ENCODE measurements at places on chromosomes 6 and 20.

- DNase-seq, result no peak
Observed at GRCh38 chr6:139175389-139175948, 40.6 kb downstream of the HECA start.

- DNase-seq, result no peak
Observed at GRCh38 chr20:4341804-4342485, 326.6 kb upstream of the RNF24 start.

DNA sequence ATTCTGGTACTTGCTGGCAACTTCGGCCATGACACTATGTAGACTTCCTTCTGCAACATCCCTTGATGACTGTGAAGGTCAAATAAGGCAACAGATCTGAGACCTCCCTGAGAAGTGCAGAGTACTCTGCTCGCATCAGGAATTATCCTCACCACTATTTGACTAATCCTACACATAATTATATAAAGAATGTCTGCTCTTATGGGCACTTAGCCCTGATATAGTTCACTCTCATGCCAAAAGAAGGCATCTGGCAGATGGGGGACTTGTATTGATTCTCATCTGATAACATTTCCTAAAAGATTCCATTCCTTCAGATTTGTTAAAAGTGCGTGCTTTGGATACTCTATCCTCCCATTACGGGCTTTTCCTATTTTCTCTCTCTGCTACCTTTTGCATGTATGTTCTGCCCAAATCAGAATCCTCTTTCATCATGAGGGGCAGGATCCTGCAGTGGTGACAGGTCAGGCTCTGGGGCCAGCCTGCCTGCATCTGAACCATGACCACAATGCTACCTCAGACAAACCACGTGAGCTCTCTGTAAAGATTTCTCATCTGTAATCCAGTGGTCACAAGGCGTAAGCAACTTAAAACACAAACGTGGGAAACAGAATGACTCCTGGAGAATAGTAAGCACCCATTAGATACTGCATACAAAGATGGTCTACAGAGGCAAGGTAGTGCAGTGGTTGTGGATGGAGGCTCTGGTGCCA is 134.0 kb downstream of the GJA10 start:
- no peak for DNase-seq

DNA sequence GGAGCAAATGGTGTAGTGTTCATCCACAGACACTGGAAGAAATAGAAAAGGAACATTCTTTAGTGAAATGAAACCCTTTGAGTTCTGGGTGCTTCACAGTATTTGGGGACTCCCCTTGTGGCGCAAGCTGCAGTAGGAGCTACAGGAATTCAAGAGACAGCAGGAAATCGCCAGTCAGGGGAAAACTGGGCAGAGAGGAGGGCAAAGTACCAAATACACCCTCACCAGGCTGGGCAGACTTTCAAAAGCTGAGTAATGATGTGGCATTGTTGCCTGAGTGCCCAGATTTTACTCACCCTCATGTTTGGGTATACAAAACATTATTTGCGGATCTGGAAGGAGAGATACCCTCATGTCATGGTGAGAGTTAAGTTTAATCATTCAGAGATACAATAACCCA is 97.9 kb downstream of the SOD2 start:
- DNase-seq, result no peak

DNA sequence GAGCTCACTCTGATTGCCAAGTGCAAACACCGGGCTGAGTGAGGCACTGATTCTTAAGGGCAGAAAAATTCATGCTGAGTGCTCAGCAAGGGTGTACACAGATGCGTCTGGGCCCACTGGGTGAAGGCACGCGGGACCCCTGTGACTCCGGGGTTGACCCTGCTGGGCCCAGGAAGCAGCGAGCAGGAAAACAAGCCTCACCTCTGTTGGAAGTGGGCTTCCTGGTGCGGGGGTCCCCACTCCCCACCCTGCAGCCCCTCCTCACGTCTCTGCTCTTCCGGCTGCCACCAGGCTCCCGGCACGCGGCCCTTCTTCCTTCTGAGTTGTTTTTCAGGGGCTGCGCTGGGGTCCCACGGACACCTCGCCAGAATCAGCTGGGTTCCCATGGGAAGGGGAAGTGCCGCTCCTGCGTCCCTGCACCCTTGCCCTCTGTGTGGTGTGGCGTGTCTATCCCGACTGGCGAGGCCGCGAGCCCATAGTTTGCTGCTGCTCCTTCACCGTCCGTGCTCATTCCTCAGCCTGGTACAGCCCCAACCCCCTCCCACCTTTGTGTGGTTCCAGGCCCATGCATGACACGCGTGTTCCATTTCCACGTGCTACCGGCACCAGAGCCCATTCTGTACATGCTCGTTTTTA is 80.6 kb upstream of the BHLHE23 start:
- DNase-seq, result no peak

DNA sequence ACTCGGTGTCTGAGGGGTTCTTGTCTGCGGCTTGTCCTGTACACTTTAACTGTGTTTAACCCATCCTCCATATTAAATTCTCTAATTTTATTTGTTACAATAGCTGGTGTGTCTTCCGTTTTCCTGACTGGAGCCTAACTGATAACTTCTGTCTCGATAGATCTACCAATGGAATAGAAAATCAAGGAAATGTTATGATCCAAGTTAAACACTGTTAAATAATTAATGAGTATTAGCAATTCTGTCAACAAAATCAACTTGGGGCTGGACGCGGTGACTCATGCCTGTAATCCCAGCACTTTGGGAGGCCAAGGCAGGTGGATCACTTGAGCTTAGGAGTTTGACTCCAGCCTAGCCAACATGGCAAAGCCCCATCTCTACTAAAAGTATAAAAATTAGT is 81.7 kb downstream of the DNAH8 start:
- no peak for DNase-seq

- DNase-seq, result no peak
Observed at GRCh38 chr6:22362361-22362760, 65.5 kb upstream of the PRL start.

GRCh38 chr6:119283214-119283613 is 66.3 kb downstream of the MAN1A1 start:
- no peak for DNase-seq

- peak; percentile 27 for DNase-seq
Observed at GRCh38 chr6:27478141-27478705, 5.3 kb upstream of the ZNF184 start.

DNA sequence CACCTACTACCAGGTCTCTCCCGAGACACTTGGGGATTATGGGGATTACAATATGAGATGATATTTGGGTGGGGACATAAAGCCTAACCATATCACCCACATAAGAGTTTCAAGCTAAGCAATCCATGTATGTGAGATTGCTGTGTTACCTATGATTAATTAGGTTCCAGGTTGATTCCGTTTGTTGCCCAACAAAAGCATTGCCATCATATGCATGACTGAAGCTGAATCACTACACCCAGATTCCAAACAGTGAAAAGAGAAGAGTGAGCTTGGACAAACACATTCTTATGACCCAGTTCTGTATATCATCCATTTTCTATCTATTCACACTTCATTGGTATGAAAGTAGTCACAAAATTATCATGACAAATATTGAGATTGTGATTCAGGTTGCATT is 952.5 kb upstream of the MAN1A1 start:
- DNase-seq, result no peak

DNA sequence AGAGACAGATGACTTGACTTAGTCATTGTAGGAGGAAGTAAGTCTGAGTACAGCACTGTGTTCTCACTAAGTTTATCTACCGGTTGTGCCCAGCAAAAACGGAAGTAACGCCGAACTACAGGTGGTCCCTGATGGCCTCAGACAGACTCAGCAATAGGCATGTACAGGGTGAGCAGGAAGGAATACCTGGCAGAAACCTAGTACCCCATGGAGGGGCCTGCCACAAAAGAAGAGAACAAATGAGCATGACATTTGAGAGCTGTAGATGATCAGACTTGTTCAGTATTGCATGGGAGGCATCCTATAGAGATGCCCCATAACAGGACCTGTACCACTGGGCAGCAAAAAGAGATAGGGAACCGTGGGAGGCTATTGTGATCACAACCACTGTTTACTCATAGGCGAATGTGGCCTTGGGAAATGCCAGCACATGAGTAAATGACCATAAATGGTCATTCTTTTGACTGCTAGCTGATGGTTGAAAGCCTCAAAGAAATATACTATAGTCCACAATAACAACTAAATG is 106.4 kb upstream of the TAB2 start:
- DNase-seq, result peak; percentile 40

GRCh38 chr6:149079911-149080491 is 237.5 kb upstream of the TAB2 start:
- DNase-seq, result no peak

- DNase-seq, result no peak
Observed at GRCh38 chr6:95244751-95245150, 332.6 kb upstream of the MANEA start.

DNA sequence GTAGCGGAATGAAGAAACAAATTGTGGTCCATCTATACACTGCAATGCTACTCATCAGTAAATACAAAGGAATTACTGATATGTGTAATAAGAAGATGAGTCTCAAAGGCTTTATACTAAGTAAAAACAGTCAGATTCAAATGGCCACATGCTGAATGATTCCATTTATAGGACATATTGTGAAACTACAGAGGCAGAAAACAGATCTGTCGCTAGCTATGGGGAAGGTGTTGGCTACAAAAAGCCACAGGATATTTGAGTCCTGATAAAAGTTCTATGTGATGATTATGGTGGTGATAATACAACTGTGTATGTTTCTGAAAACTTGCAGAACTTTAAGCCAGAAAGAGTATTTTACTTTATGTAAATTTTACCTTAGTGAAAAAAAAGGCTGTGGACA is 313.2 kb downstream of the HDGFL1 start:
- DNase-seq, result no peak

- no peak for DNase-seq
Observed at GRCh38 chr6:41647061-41647511, 8.8 kb downstream of the MDFI start.

DNA sequence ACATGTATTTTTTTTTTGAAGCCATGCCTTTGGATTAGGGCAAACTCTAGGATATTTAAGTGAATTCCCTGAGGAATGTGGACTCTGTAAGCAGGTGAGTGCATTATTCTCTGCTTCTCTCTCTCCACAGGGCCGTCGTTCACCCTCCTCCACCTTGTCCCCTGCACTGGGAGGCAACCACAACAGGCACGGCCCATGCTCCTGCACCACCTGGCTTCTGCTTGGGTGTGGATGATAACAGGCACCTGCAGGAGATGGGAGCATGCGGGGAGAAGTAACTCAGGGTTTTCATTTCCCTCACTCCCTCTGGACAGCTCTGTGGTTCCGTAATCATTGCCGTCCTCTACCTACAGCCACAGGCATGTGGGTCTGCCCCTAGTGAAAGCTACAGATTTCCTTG is 43.4 kb downstream of the HLA-C start:
- no peak for DNase-seq

DNA sequence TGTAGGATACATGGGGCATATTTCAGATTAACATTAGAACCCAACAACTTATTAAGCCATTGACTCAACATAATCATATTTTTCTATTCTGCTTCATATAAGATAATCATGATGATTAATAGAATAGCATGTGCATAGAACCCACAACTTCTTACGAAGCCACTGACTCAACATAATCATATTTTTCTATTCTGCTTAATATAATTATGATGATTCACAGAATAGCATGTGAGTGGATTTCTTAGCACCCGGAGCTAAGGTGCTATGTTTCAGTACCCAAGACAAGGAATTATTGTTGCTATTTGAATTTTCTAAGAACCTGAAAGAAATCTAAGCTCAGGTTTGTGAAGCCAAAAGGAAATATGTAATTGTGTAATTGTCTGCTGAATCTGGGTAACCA is 96.8 kb downstream of the TENT5A start:
- no peak for DNase-seq

DNA sequence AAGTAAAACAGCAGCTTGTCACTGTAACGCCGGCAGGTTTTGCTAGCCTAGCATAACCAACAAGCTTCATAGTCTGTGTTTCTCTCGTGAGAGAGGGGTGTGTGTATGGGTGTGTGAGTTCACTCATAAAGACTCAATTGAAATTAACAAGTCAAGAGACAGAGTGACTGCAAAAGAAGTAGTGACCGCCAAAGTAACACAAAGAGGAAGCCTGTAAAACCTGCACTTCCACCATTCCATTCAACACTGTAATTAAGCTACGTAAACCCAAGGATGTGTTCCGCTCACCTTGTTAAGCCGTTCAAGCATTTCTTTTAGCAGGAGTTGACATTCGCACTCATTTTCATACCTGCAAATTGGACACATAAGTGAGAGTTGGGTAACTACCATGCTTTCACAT is 6.6 kb downstream of the BFSP1 start:
- DNase-seq, result no peak

GRCh38 chr20:37901654-37902503 is 1.0 kb upstream of the VSTM2L start:
- DNase-seq, result peak; percentile 92

GRCh38 chr6:41193171-41193734 is 7.7 kb downstream of the TREML2 start:
- DNase-seq, result no peak

GRCh38 chr20:5173751-5174150 is 46.9 kb downstream of the CDS2 start:
- no peak for DNase-seq
